Naive thymus-derived CD4-positive, alpha-beta T cell (primary cell): ENCODE measurements at places on chromosomes 16 and 17. TPM values are rescaled to one million over a fixed set of nuclear protein-coding genes. Genes with fewer than 3 reads are reported as not detected.

DNA sequence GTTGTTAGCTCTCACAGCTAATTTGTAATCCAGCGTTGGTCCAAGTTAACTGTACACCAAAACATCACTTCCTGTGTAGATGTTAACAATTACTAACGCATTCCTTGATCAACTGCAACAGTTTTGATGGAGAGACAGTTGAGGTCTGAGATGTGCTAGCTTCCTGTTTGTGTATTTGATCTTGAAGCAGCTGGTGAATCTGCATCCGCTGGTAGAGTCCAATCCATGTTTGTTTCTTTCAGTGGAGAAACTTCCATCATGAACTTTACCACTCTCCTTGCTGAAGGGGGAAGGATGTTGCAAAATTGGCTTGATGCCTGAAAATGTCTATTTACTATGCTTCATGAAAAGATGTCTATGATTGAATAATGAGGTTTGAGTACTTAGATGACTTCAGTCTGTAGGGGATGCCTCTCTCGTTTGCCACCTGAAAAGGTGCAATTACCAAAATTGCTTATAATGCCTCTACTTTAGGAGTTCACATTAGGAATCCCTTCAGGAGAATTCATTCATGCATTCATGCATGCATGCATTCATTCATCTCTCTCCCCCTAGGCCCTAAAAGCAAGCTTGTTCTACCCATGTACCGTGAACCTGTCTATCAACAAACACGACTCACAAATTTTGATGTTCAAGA, 39.6 kb upstream of the ZKSCAN2 start:
- no peaks in the 10 kb centered on the region for H3K27me3 ChIP-seq
- H3K4me3 ChIP-seq = no peak overlapping the region
- no peak for DNase-seq
- H3K36me3 ChIP-seq = no peaks in the 10 kb centered on the region

DNA sequence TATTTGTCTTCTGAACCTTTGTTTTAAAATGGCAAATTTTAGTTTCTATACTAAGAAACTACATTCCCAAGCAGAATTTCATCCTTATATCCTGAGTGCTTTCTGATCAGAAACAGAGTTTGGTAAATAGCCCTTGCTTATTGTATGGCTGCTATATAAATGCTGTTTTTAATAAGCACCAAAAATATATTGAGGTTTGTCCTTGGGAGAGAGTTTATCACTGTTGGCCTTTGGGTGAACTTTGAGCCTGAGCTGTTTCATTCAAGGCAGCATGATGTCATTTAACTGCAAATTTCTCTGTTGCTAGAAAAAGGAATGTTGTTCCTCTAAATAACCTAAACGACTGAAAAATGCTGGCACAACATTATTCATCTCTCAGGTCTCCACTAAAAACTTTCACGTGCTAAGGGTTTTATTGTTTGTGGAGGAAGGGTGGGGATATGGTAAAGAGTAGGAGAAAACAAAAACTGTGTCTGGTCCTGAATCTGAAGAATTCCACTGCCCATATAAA, 334.3 kb upstream of the TBX2 start:
- no peak overlapping the region for H3K27ac ChIP-seq
- H3K4me3 ChIP-seq = no peak overlapping the region
- no peaks in the 10 kb centered on the region for H3K36me3 ChIP-seq
- H3K27me3 ChIP-seq = no peaks in the 10 kb centered on the region
- no peak for DNase-seq
- H3K4me1 ChIP-seq = no peaks in the 10 kb centered on the region

SNX20 gene
- total RNA-seq = 71.1 TPM

SPATA32 gene
- total RNA-seq = 1.1 TPM

DNA sequence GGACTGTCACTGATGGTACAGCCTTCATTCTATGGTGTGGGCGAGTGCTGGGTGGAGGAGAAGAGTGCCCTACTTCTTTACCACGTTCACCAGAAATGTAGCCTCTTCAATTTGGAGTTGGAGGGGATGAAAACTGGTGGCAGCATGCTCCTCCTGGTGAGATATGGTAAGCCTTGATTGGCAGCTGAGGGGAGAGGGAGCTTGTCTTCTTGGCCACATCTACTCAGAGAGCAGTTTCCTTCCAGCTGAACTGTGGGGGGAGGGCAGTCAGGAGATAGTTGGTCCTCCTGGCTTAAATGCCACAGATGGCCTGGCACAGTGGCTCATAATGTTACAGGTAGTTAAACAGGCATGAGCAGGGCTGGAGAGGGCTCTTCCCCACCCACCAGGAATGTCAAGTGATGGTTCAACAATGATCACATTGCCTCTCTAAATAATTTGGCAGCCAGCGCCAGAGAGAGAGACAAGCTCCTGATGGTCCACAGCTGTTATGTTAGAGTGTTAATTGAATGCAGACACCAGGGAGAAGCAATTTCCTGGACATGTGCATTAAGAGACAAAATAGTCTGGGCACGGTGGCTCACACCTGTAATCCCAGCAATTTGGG, 9.0 kb upstream of the MAPK3 start:
- H3K4me3 ChIP-seq = no peak overlapping the region
- DNase-seq = no peak
- H3K36me3 ChIP-seq = no peaks in the 10 kb centered on the region
